ENCODE measurements at places on chromosomes 4 and X.

GRCh38 chr4:164467493-164467892 is 286.4 kb upstream of the SMIM31 start:
- no peak for DNase-seq

DNA sequence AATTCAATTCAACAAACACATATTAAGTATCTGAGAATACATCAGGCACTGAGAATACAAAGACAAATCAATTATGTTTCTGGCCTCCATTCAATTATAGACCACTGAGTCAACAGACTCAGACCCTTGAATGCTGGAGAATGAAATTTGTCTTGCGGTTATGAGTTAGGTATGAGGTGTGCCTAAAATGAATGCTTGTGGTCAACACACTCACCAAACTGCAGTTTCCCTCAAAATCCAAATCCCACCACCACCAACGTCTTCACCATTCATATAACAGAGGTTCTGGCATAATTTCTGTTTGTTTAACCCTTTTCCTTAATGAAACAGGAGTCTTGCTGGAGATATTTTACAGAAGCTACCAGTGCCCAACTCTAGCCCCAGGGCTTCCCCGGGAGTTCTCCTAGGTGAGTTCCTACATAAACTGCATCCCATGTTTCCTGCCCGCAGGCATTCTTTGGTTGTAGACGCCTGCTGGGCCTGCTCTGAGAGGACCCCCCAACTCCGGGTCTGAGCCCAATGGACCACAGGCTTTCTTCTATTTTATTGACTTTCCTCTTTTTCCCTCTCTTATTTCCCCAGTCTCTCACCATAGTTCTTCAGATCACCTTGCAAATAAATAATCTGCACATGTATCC is 119.2 kb downstream of the DDX53 start:
- no peak for DNase-seq

DNA sequence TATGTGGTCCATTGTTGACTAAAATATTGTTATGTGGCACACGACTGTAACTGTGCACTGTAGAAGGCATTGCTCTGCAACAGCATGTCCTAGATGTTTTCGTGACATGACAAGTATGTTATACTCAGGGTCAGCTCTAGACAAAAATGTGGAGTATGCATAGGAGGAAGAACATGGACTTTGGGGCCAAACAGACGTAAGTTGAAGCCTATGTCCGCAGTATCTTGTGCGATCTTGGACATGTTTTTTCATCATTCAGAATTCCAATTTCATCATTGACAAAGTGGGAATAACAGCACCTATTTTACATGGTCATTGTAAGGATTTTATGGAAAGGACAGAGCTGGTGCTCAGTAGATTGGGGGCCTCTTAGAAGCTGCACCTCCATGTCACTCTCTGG is 27.7 kb upstream of the PROM1 start:
- no peak for DNase-seq

- DNase-seq = no peak
Observed at GRCh38 chr4:30153427-30153826, 566.7 kb upstream of the PCDH7 start.

DNA sequence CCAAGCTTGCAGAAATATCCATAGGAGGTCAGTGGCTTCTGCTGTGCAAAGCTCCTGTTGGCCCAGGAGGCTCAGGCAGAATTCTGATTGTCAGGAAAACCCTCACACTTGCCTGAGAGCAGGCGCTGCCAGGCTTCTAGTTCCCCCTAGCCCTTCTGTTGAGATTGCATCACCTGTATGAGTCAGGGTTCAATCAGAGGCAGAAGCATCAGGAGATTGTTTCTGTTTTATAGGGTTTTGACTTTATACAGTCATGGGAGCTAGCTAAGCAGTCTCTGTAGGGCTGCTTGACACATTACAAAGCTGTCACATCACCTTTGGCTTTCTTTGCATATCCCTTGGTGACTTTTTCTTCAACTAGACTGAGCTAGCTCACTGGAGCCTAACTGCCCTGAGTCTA is 27.8 kb downstream of the DIPK2B start:
- peak; percentile 22 for DNase-seq

DNA sequence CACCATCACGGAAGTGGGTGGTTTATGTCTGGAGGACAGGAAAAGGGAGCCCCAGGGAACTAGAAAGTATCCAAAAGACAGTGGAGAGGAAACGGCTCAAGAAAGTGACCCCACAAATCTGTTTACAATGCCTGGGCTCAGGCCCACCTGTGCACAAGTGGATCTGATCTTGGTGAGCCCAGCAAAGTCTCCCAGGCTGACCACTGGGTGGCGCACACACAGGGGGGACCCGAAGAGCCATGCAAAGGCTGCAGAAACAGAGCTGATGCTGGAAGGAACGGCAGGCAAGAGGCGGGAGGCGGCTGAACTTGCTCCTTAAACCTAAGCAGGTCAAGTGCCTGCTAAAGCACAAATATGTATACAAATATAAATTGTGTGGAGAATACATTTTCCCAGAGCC is 9.6 kb downstream of the HAUS7 start:
- peak; percentile 61 for DNase-seq
